Renal cortex interstitium (tissue), 15 donors: ENCODE measurements at places on chromosomes 11 and 22. TPM values are rescaled to one million over a fixed set of nuclear protein-coding genes. Genes with fewer than 3 reads are reported as not detected.

C11orf42 gene
- 2.1 TPM for polyA plus RNA-seq

NEFH gene
- polyA plus RNA-seq: 8.4 TPM

SERHL2 gene
- polyA plus RNA-seq: 6.6 TPM

CRYBB2 gene
- polyA plus RNA-seq: 0.32 TPM

KDM4E gene
- 0.20 TPM for polyA plus RNA-seq

GAB2 gene
- 18.9 TPM for polyA plus RNA-seq

RBMXL2 gene
- 0.10 TPM for polyA plus RNA-seq
